ENCODE measurements at places on chromosomes 1 and 21. TPM values are rescaled to one million over a fixed set of nuclear protein-coding genes. Genes with fewer than 3 reads are reported as not detected.

Gene FMO2
- total RNA-seq = not detected

Gene SH3BGR
- total RNA-seq = 5.0 TPM

Gene MAB21L3
- total RNA-seq = 2.8 TPM

Gene DEPDC1
- 11.4 TPM for total RNA-seq

Gene MTARC1
- 1.2 TPM for total RNA-seq

Gene ZBTB8A
- total RNA-seq = 11.5 TPM

Gene RGS16
- 0.33 TPM for total RNA-seq

Gene RHEX
- not detected for total RNA-seq

Gene OLFM3
- not detected for total RNA-seq

Gene RGSL1
- not detected for total RNA-seq

Gene LORICRIN
- not detected for total RNA-seq

Gene SDC3
- 23.4 TPM for total RNA-seq

Gene GPBP1L1
- 124 TPM for total RNA-seq

Gene ANKRD34A
- total RNA-seq = 1.2 TPM

Gene S100A14
- total RNA-seq = 813 TPM

Gene TRNP1
- total RNA-seq = 142 TPM

Gene KRTAP19-1
- total RNA-seq = not detected

Gene CNIH3
- total RNA-seq = 0.83 TPM

Gene TMEM200B
- total RNA-seq = 0.33 TPM

Gene PPP1R12B
- total RNA-seq = 15.4 TPM

Gene CD1B
- not detected for total RNA-seq

Gene RAB42
- total RNA-seq = 0.17 TPM

Gene MAP1LC3C
- not detected for total RNA-seq

Gene RIIAD1
- total RNA-seq = not detected

Gene FMOD
- total RNA-seq = not detected

Gene TEX38
- not detected for total RNA-seq

Gene ADGRL4
- not detected for total RNA-seq

Gene MXRA8
- total RNA-seq = 6.2 TPM

Gene KRTAP11-1
- total RNA-seq = not detected

Gene UCHL5
- total RNA-seq = 26.3 TPM

Gene EDN2
- 1.3 TPM for total RNA-seq

Gene NR0B2
- total RNA-seq = not detected

Gene MAP7D1
- 99.4 TPM for total RNA-seq

Gene C1orf21
- 35.4 TPM for total RNA-seq

Gene SIK1
- total RNA-seq = 44.9 TPM

Gene MYOC
- total RNA-seq = not detected

Gene RNU1-1
- under 0.01 TPM for total RNA-seq

Gene COL6A2
- 0.67 TPM for total RNA-seq

Gene MOB3C
- 10.2 TPM for total RNA-seq

Gene MANEAL
- total RNA-seq = 3.1 TPM

Gene ADGRL2
- 105 TPM for total RNA-seq

Gene APP
- total RNA-seq = 1,289 TPM

Gene CDKN2C
- 1.3 TPM for total RNA-seq

Gene HSF2BP
- 4.2 TPM for total RNA-seq

Gene RAB25
- total RNA-seq = 24.0 TPM

Gene NPPA
- total RNA-seq = not detected

Gene BTF3L4
- total RNA-seq = 63.2 TPM

Gene EXOC8
- total RNA-seq = 16.5 TPM

Gene REG4
- total RNA-seq = not detected

Gene VWA1
- total RNA-seq = 4.1 TPM

Gene RXRG
- total RNA-seq = not detected

Gene SLC2A1
- 315 TPM for total RNA-seq

Gene DHRS3
- total RNA-seq = 76.3 TPM

Gene TMIGD3
- not detected for total RNA-seq
